Stimulated activated CD4-positive, alpha-beta T cell treated with anti-CD3 and anti-CD28 coated beads, Interleukin-4, amount 100 ng/mL, for 1 hour (primary cell): ENCODE measurements at places on chromosomes 4 and X.

DNA sequence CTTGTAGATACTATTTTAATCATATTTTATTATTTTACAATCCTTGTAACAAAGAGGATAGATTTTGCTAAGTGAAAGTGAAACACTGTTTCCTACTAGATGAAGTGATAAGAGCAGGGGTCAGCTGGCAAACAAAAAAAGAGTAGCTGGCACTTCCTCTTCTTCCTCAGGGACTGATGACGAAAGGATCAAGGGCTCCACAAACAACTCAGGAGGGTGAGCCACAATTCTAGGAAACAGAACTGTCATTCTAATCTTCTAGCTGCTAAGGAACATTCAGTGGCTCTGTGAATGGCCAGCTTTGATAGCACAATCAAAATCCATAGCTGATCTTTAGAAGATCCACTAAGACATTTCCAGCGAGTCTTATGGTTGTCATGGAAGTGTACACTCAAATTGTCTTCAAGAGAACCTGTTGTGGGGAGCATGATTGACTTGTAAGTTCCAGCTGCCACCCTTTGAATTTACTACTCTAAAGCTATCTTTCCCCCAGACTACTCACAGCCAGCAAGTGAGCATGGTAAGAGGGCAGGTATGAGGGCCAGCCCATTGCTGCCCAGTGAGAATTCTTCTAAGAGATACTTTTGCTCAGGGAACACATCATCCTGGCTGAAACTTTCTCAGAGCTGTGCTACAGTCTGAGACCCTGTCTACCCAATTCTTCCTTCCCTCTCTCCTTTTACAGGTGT, 275.7 kb upstream of the RASGEF1B start:
- DNase-seq, result no peak

DNA sequence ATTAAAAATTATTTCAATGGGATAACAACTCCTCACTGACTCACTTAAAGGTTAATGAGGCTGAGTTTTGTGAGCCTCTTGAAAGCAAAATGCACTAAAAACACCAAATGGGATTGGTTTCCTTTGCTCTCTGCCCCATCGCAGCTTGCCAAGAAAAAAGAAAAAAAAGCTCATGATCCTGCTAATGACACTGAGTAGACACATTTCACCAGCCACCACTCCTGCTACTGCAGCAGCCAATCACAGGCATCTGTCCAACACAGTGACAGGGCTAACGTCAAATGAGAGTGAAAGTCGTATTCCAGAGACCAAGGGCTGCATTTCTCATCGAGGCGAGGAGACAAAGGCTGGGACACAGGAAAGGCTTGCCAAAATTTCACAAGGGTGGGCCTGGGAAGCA, 5.2 kb downstream of the APBB2 start:
- DNase-seq, result no peak

GRCh38 chr4:174999407-174999806, 81.2 kb downstream of the ADAM29 start:
- no peak for DNase-seq

- no peak for DNase-seq
Measured at GRCh38 chr4:163911891-163912290, 417.4 kb downstream of the TMA16 start.

- no peak for DNase-seq
Measured at GRCh38 chr4:149896432-149896831, 80.8 kb upstream of the IQCM start.
